ENCODE measurements at places on chromosomes 12 and 14.
A peak's percentile ranks its signal among the peaks of the same experiment; 100 is the strongest.

DNA sequence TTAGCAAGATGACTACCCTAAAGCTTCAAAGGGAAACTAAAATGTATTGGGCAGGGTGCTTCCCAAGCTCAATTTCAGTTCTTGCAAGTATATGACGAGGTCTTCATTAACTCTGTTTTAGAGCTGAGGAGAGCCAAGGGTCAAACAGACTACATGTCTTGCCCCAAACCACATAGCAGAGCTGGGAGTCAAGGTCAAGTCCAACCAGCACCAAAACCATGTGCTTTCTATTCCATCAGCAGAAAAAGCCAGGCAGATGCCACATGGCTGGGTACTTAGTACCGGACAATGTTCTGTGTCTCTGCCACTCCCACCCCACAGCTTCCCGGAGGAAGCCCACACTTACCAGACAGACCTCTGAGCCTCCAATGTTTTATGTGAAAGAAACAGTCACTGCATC, 17.6 kb downstream of the NID2 start:
- no peak for DNase-seq

DNA sequence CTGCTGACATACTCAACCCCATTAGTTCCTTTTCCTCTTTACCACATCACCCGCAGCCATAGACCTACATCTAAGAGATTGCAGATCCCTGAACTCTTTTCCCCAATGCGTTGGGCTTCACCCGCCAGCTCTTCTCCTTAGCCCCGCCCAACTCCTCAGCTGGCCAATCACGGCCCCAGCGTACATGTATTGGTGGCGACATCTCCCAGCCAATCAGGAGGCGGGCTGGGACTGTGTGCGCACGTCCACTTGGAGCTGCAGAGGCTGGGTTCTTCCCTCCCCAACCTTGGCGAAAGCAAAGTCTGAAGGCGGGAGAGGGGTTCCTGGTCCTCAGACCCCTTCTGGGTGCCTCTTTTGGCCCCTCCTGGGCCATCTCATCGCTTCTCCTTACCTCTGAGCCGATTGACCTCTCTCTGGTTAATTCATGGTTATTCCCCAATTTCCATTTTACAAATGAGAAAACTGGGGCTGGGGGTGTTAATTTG, 11.0 kb downstream of the PDE1B start:
- peak; percentile 60 for DNase-seq

- no peak for DNase-seq
Observed at GRCh38 chr14:95326987-95327386, 7.3 kb upstream of the CLMN start.

DNA sequence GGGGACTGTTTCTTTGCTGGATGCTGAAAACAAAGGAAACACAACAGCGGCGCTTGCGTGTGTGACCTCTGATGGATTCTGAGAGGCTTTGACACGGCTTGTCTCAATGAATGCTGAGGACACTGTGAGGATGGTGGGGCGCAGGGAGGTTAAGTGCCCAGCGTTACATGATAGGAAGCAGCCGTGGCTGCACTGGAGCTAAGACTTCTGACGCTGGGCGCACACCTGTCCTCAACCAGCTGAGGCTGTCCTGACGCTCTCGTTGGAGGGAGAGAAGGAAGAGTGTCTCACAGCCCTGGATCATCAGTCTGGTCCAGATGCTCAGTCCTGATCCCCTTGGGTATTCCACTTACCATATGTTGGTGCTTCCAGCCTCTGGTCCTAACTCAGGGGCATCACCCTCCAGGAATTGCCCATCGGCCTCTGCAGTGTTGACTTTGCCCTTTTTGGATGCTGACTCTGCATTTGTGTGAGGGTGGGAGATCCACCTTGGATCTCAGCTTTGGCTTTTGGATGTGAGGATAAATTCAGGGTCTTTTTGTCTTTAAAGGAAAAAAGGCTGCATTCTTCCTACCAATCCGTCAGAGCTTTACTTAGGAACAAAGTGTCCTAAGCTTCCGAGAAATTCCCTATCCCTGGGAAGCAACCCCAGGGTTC, 125.2 kb downstream of the ZNF664 start:
- DNase-seq = no peak

- no peak for DNase-seq
Observed at GRCh38 chr14:24254630-24255392, 8.2 kb downstream of the TGM1 start.
